Cardiac fibroblast (primary cell): ENCODE measurements at places on chromosomes 13 and 19.
A peak's percentile ranks its signal among the peaks of the same experiment; 100 is the strongest.

DNA sequence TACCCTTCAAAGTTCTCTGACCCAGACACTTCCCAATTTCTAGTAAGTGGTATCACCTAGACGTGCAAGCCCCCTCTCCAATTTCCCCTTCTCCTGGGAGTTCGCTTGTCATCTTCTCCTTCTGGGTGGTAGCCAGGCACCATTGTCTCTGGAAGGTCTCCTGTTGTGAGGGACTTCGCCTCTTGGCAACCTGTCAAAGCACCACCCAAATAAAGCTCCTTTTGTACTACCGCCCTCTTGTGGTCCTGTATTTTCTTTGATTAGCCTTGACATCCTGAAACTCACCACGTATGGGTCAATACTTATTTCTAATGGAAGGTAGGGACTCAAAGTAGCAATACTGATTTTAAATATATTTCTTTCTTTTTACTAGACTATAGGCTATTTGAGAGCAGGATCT lies 8.2 kb downstream of the GPC5 start:
- DNase-seq = peak; percentile 57

DNA sequence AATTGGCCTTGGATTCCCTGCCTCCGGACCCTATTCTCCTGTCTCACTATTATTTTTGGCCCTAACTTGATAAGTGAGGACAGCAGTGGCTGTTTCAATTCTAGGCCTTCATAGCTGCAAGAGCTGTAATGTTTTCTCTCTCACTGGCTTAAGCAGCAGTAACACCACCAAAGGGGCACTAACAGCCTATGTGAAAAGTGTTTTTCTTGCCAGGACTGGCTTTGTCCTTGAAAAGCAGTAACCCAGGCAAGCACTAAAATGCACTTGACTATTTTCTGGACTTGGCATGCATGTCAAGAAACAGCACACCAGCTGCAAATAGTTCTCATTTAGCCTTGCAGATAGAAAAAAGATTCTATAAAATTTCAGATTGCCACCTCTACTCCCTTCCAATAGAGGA lies 9.3 kb upstream of the FBXL3 start:
- DNase-seq = no peak

- no peak for DNase-seq
Observed at GRCh38 chr19:42424712-42425131, 2.5 kb downstream of the LIPE start.

DNA sequence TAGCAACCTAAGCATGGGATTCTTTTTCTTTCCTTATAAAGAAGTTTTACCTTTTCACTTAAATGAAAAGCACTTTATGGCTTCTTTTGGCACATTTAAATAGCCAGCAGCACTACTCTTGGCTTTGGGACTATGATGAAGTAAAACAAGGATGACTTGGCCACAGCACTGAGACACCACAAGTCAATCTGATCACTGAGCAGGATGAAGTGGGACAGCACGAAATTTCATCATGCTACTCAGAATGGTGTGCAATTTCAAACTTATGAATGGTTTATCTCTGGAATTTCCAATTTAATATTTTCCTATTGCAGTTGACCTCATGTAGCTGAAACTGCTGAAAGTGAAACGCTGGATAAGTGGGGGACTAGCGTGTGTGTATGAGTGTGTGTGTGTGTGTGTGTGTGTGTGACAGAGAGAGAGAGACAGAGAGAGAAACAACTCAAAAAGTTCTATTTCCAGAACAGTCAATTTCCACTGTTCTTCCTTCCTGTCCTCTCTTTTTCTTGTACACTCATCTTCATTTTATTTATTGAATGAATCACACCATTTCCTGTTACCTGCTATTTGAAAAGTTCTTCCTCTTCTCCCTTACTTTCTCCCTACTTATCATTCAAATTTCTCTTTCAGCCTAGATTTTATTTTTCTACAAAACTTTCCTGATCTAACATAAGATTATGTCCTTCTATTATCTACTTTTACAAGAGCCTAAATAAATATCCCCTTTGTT lies 414.2 kb upstream of the MIR17HG start:
- DNase-seq = no peak

DNA sequence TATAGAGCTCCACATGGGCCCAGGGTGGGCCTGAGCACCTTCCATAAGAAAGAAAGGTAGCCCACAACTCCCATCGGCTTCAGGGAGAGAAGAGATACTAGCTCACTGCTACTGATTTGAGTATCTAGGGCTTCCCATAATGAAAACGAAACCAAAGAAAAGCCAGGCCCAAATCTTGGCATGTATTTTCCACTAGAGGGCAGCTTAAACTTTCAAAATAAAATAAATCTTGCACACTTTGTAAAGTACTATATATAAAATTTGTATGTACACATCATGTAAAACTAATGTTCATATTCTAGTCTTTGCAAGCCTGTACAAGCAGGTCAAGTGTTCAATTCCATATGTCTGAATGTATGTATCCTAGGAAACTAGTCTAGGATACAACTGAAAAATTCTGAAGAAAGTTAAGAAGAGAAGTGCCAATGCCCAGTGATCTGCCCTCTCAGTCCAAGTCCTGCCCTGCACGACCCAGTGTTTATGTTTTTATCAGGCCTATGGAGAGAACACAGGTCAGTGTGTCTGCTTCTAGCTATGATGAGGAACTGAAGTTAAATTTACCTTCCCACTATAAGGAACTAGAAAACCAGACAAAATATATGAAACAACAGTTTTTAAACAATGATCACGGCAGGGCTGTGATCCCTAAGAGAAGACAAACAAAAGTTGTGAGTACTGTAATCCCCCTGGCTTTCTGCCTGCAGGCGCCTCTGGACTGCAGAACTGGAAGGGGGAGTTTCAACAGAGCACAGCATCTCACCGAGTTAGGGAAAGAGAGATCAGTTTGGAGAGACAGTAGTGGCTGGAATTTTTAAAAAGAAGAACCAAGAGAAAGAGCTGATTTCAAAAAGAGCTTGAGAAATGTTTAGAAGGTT lies 475.7 kb downstream of the UQCRFS1 start:
- peak; percentile 76 for DNase-seq

GRCh38 chr13:98216711-98217285 lies 39.7 kb upstream of the RNF113B start:
- DNase-seq = no peak

DNA sequence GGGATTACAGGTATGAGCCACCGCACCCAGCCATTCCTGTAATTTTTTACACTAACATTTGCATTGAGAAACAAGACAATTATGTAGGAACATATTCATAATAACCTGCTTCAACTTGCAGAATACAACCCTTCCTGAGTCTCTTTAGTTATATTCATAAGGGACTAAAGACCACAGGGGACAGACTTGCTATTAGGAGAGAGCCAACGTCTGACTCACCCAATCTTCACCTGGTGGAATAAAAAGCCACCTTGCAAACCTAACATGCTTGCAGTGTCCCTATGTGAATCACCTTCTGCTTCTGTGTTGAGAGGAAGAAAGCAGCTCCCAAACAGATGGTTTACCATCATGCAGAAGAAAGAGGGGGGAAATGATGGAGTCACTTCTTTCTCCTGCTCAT lies 456.1 kb downstream of the PCDH9 start:
- DNase-seq = no peak

GRCh38 chr19:18883526-18884304 lies 12.2 kb downstream of the CERS1 start:
- no peak for DNase-seq

DNA sequence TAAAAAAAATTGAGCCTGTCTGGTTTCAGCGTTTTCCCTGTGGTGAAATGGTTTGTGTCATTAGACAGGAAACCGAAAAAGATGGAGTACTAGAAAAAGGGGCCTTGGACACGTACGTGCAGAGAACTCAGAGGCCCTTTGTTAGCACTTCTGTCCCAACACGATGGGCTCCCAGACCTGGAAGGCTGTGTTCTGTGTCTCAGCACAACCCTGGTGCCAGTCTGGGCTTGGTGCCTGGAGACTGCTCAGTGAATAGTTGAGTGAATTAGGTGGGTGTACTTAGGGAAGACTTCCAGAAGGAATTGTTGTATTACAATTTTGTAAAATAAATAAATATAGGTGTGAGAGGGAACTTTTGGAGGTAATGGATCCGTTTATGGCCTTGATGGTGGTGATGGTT lies 8.7 kb downstream of the ZNF71 start:
- no peak for DNase-seq

DNA sequence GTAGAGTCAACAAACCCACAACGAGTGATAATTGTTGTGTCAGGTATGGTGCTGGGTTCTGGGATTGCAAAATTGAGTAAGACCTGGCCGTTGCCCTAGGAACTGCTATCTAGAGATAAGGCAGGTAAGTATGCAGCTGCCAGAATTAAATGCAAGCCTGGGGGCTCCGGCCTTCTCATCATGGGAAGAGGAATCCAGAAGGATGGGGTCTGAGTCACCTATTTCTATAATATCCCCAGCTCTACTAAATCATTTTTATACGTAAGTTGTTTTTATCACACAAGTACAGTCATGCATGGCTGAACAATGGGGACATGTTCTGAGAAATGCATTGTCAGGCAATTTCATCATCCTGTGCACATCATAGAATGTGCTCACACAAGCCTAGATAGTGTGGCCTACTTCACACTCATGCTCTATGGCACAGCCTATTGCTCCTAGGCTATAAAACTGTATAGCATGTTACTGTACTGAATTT lies 203.0 kb downstream of the KLF5 start:
- DNase-seq = no peak

GRCh38 chr19:41299046-41299754 lies 10.8 kb upstream of the CCDC97 start:
- no peak for DNase-seq

- no peak for DNase-seq
Observed at GRCh38 chr19:4441994-4442818, 15.4 kb downstream of the UBXN6 start.

DNA sequence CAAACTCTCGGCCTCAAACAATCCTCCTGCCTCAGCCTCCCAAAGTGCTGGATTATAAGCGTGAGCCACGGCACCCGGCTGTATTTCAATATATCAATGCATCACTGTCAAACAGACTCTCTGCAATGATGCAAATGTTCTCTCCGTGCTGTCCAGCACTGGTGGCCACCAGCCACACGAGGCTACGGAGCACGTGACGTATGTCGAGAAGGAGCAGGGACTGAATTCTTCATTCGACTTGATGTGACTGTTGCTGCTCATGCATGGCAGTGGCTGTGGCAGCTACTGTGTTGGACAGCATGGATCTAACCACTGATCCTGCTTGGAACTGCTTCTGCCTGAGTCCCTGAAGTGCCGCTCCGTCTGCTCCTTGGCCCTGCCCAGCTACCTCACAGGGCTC lies 9.8 kb downstream of the LRRC4B start:
- DNase-seq = no peak

- DNase-seq = no peak
Observed at GRCh38 chr13:99303863-99304521, 3.2 kb downstream of the GPR183 start.

GRCh38 chr19:15368798-15369593 lies 10.6 kb downstream of the AKAP8 start:
- no peak for DNase-seq

DNA sequence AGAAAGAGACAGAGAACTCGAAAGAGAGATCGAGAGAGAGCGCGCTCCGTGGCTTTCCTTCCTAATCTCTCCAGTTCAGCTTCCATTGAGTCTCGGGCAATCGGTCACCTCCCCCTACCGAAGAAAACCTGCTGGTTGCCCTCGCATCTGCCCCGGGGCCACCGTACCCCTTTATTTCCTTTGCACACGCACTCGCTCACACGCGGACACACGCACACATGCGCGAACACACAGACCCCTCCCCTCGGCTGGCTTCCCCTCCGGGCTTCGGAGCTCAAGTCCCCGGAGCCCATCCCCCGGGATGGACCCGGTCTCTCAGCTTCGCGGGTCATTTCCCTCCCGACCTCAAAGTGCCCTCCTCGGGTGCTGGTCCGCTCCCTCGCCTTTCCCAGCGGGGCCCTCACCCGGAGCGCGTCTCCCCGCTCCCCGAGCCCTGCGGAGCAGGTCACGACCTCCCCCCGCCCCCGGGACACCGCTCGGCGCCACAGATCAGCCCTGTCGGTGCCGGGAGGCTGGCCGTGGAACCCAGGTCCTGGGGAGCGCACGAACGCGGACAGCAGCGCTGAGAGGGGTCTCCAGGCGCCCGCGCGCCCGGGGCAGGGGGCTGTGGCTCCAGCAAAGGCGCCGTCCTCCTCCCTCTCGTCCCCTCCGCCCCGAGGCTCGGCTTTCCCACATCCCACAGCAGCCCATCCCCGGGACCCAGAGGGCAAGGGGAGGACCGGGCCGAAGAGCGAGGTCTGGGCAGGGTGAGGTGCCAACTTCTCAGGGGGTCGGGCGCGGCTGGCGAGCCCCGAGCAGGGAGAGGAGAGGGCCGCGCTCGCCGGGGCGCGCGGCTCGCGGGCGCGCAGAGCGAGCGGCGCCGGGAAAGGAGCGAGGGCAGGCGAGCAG lies 1.8 kb downstream of the DACH1 start:
- DNase-seq = peak; percentile 24

- DNase-seq = no peak
Observed at GRCh38 chr19:13024126-13024950, 29.1 kb downstream of the NFIX start.

DNA sequence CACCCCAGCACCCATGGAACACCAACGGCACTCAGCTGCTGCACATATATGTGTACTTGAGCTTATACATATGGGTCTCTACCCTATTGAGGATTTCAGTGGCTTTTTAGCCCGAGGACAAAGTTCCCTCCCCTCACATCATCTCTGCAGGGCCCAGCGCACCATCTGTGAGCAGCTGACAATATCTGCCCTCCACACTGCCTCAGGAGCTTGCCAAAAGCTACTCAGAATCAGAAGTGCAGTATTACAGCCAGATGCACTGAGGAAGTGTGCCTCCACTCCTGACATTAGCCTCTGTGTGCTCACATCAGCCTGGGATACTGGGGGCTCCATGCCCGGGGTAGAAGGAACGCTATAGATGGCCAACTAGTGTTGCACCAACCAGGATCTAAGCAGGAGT lies 903.9 kb downstream of the UQCRFS1 start:
- no peak for DNase-seq

DNA sequence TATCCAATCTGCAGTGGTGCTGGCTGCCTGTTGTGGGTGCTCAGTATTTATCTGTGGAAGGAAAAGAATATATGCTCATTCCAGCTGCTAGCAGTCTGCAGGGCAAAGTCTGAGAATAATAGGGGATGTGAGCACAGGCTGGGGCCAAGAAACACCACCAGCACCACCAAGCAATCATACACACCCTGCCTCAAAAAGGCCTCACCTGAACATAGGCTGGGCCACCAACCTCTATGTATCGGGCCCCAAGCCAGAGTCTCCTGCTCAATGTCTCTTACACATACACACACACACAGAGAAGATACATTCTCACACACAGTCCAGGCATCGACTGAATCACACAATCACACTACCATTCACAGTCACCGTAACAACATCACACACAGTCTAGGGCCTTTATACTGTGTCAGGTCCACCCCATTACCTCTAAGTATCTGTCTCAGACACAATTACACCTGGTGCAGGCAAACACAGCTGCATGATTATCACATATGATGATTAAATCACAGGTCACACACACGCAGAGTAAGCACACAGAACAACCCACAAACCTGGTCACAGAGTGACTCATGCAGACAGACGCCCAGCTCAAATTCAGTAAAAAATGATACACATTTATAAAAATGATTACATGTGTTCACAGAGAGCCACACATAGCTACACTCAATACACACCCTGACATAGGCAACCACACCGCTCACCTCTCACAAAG lies 1.3 kb upstream of the ZSCAN22 start:
- no peak for DNase-seq
